ENCODE measurements at places on chromosomes 3 and 15.

GRCh38 chr3:11167590-11167989 is 13.3 kb downstream of the HRH1 start:
- no peak for DNase-seq

DNA sequence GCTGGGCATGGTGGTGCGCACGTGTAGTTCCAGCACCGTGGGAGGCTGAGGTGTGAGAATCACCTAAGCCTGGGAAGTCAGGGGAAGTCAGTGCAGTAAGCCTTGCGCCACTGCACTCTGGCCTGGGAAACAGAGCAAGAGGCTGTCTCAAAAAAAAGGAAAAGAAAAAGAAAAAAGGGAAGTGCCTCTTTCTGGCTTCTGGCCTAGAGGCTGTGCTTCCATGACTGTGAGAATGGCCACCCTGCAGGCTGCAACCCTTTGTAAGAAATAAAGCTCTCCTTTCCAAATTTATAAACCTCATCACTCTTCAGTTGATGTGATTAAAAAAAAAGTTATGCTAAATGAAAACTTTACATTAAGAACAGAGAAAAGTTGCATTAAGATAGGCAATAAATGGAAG is 774.3 kb downstream of the TUSC7 start:
- no peak for DNase-seq

GRCh38 chr3:29397406-29397805 is 116.5 kb downstream of the RBMS3 start:
- DNase-seq: no peak

DNA sequence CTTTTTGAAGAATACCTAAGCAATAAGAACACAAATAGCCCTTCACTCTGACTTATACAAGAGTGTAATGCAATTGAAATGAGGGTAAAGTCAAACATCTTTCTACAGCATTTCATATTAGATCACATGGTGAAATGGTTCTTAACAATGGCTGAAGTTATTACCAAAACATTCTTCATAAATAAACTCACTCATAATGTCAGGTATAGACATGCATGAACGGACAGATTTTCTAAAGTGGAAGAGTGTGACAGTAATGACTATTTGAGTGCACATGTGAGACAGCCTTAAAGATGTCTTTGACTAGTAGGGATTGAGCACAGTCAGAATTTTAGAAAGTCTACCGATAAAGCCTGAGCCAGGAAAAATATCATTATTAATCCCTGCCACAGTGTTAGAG is 471.0 kb downstream of the ZPLD1 start:
- DNase-seq: no peak

- DNase-seq: no peak
These were observed 191.3 kb downstream of the FOXP1 start for GRCh38 chr3:71392251-71392650.

GRCh38 chr15:58597943-58598828 is 151.3 kb downstream of the ADAM10 start:
- no peak for DNase-seq

DNA sequence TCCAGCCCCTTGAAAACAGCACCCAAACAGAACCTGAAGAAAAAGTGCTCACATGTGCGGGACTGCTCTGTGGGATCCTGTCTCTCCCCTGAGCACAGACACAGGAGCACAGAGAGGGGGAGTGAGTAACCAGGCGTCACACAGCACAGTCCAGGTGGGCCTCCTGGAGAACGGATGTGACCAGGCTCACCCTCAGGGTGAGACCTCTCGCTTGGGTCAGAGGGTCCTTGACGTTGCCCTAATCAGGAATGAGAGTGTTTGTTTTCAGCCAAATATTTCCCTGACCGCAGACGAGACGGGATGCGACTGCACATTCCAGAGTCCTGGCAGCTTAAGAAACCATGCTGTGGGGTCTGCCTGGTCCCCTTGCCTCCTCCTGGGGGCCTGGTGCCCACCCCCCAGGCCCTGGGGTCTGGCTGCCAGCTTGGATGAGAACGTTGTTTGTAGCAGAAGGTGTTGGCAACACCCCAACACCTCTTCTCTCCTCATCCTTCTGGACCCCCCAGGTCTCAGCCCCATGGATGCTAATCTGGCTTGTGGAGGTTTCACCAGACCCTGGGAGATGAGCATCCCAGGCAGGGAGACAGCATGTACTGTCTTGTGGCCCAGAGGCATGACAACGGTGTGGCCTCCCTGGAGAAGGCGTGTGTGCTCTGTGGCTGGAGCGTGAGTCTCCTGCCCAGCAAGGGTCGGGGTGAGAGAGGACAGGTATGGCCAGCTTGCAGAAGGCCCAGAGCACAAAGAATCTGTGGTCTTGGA is 42.1 kb upstream of the SLC6A6 start:
- DNase-seq: no peak

GRCh38 chr3:181176601-181177000 is 187.1 kb upstream of the DNAJC19 start:
- no peak for DNase-seq

GRCh38 chr3:118636841-118637240 is 397.8 kb downstream of the IGSF11 start:
- no peak for DNase-seq

GRCh38 chr3:124351430-124352148 is 359.7 kb upstream of the ROPN1 start:
- DNase-seq: no peak

- DNase-seq: no peak
These were observed 54.6 kb downstream of the CCR4 start for GRCh38 chr3:33006081-33006480.

DNA sequence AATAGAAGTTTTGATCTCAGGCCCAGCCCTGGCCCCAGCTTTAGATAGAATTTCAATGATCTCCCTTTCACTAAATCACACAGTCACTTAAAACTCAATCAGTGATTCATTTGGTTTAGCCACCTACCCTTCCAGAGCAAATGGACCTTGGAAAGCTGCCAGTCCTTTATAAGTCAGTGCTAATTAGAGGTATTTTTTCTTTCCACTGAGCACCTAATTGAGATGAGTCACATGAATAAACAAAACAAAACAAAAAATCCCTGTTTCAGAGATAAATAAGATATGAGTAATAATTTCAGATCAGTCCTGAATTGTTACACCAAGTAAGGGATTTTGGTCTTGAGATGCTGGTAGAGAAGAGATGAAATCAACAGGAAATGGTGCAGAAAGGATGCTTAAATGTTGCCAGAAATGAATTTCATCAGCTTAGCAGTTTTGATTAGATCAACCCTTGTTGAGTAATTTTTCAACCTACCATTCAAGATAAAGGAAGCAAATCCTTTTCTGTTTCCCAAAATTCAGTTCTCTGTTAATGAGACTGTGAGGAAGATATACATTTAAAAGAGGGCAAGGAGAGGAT is 352.0 kb upstream of the COL8A1 start:
- no peak for DNase-seq

DNA sequence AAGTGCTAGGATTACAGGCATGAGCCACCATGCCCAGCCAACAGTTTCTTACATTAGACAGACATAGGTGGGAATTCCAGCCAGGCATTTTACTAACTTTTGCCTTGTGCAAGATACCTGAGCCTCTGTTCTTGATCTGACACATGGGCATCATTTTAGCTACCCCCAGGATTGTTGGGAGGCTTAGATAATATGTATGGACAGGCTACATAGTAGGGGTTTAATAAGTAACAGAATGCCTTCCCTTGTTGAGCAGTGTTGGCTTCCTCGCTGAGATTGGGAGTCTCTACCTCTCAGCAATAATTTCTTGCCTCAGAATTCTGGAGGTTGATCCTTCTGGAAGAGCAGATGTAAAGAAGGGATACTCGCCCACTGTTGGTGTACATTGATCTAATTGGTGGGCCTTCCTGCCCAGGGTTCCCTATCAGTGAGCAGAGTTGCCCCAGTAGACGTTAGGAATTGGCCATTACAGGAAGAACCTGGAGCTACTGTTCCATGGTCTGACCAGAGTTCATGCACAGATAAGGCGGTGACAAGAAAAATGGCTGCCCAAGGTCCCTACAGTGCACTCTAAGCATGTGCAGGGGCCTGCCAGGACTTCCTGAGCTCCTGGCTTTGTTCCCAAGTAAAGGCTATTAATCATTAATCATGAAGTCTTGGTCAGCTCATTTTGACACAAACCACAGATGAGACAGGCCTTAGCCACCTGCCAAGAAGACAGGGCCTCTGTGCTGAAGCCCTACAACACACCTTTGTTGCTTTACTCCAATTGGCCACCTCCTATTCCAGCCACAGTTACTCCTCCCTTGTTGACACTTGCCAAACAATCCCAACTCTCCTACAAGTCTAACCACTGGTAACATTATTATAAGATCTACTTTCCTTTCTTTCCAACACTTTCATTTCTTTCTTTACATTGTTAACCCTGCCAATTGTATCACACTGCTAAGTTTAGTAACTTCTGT is 5.0 kb upstream of the IL17RE start:
- DNase-seq: no peak

DNA sequence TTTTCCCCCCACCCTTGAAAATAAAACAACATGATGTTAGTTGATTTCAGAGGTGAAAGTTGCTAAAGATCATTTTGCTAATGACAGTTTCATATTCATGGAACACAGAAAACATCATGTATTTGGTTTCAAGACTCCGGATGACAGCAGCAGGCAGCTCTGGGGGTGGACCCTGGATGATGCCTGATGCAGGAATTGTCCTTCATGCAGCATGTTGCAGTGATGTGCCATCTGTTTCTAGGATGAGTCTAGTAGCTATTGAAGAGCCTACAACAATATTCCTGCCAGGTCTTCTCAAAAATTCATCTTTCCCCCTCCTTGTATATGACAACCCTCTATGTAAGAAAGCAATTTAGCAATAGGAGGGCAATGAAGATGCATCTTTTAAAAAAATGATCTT is 108.3 kb downstream of the SV2B start:
- DNase-seq: no peak

- no peak for DNase-seq
These were observed 16.2 kb upstream of the XIRP1 start for GRCh38 chr3:39208463-39209055.

DNA sequence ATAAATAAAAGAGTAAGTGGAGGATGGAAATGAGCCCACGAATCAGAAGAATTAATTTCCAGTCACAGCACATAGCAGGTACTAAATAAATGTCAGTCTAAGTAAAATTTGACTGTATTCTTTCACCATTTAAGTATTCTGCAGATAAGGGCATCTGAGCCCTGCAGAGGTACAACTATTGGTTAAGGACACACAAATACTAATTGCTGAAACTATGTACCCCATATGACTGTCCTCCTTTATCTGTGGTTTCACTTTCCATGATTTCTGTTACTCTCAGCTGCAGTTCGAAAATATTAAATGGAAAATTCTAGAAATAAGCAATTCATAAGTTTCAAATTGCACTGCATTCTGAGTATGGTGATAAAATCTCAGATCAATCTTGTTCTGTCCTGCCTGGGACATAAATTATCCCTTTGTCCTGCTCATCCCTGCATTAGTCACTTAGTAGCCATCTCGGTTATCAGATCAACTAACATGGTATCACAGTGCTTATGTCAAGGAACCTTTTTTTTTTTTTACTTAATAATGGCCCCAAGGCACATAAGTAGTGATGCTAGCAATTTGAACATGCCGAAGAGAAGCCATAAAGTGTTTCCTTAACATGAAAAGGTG is 95.1 kb downstream of the LSAMP start:
- DNase-seq: no peak
